AG08395 (cell line): ENCODE measurements at places on chromosomes 11 and 22.

DNA sequence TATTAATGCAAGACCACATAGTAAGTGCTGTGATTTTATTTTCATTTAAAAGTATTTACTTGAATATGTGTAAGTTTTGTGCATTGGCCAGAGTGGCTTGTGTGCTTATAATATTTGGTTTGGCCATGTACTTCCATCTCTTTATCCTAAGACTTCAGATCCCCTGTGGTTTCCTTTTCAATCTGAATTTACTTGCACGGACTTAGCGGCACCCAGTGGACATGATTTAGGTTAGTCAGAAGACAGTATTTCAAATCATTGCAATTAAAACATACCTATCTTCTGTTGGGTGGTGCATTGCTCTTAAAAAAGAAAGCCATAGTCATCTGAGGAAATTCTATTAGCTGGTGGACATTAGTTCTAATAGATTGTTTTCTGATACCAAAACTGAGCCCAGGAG, 30.7 kb downstream of the PIWIL4 start:
- no peak for DNase-seq

- no peak for DNase-seq
These were observed 21.6 kb upstream of the CSNK1E start for GRCh38 chr22:38338772-38339379.

DNA sequence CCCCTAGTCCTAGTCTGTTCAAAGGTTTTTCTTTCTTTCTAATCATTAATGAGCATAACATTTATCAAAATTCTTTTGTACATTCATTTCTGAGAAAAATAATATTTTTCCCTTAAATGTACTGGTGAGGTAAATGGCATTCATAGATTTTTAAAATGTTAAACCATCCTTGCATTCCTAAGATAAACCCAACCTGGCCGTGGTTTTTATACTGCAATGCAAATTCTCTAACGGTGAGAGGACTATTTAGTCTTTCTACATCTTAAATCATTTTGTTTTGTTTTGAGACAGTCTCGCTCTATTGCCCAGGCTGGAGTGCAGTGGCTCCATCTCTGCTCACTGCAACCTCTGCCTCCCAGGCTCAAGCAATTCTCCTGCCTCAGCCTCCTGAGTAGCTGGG, 40.6 kb downstream of the TRMU start:
- no peak for DNase-seq

DNA sequence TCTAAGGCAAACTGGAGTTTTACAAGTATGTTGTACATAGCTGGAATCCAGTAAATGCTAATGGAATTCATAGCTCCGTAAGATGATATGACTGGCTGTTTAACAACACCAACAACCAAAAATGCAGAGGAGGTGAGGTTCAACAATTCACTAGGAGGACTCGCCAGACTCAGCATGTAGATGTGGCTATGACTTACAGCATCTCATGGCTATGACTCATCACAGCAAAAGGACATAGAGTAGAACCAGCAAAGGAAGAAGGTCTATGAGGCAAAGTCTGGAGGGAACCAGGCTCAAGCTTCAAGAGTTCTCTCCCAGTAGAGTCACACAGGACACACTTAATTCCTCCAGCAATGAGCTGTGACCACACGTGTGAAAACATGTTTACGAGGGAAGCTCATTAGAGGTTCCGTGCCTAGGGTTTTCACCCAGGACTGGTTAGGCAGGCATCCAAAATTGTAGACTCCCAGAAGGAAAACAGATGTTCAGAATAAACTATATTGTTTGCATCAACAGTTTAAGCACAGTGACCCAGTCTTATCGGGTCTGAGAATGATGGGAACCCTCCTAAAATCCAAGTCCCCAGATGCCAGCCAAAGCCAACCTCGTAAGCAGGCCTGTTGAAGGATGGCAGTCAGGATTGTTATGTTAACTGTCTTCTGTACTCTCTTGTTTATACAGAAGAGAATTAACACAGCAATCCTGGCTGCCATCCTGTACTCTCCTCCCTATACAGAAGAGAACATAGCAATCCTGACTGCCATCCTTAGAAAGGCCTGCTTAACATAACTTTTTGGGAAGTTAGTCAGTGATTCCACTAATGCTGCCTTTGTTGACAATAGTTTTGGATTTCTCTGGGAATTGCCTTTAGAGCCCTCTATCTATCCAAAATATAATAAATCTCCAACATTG, 116.6 kb downstream of the LARGE1 start:
- DNase-seq = peak; percentile 91

GRCh38 chr11:121449626-121450025, 2.5 kb upstream of the SORL1 start:
- DNase-seq = no peak
